ENCODE measurements at places on chromosomes 11 and 22. TPM values are rescaled to one million over a fixed set of nuclear protein-coding genes. Genes with fewer than 3 reads are reported as not detected.

ZNF143 gene
- total RNA-seq = 27.4 TPM

CLCF1 gene
- total RNA-seq = 0.39 TPM

TSGA10IP gene
- not detected for total RNA-seq

SRRD gene
- total RNA-seq = 23.4 TPM

HPS4 gene
- 34.6 TPM for total RNA-seq

Measured in T-helper 2 cell treated with Interferon-gamma antibody and Interleukin-4, amounts not matched to agents 100 ng/mL and 5 ng/mL, for 36 hours (primary cell).